Stimulated activated naive CD8-positive, alpha-beta T cell treated with anti-CD3 and anti-CD28 coated beads, Interleukin-15, Interleukin-2, amounts not matched to agents 100 U/mL and 50 U/mL, for 24 hours (primary cell): ENCODE measurements at places on chromosomes 13 and 19.

DNA sequence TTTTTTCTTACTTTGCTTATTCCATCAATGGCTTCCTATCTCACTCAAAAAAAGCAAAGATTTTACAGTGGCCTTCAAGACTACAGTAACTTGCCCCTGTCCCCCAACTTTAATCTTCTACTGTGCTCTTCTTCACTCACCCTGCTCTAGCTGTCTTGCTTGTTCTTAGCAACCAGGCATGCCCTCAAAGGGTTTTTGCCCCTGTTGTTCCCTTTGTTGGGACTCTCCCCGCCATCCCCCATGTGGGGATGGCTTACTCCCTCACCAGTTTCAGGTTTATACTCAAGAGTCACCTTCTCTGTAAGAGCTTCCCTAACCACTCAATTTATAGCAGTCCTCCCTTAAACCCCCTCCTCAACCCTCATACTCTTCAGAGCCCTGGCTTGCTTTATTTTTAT lies 5.4 kb downstream of the MTMR6 start:
- peak; percentile 43 for DNase-seq

GRCh38 chr13:48624858-48625257 lies 28.9 kb upstream of the CYSLTR2 start:
- no peak for DNase-seq

DNA sequence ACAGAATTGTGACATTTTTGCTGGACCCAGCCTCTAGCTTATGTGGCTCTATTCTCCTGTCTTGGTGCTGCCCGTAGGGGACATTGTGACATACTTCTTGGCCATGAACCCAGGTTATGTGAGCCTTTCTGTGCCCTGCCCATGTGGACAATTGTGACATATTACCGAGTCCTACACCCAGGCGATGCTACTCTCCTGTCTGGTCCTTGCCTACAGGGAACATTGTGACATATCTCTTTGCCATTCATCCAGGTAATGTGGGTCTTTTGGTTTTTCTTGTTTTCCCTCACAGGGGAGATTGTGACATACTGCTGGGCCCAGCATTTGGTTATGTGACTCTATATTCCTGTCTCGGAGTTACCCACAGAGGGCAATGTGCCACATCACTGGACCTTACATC lies 71.5 kb upstream of the ZNF43 start:
- DNase-seq, result no peak

DNA sequence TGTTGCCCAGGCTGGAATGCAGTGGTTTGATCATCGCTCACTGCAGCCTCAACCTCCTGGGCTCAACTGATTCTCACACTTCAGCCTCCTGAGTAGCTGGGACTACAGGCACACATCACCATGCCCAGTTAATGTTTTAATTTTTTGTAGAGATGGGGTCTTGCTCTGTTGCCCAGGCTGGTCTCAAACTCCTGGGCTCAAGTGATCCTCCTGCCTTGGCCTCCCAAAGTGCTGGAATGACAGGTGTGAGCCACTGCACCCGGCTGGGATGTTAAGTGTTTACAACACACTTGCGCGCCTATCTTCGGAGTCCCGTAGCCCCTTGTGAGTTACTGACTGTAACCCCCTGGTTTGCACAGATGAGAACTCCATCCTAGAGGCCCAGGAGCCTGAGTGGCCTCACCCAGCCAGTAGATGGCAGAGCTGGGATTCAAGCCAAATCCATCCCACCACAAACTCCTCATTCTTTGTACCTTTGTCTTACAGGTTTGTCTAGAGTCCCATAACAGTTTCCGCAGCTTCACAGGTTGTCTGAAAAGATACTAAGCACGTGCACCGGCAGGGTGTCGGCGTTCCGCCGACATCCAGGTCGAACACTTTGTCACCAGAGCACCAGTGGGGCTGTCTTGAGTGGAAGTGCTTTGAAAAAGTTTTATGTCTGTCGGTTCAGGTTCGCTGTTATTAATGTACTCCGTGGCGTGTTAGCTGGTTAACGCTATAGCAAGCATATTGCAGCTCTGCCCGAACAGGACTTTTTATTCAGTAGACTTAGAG lies 14.7 kb downstream of the MAG start:
- no peak for DNase-seq

- DNase-seq, result peak; percentile 43
These were observed 6.3 kb upstream of the MRPS31 start for GRCh38 chr13:40777166-40777808.

- no peak for DNase-seq
These were observed 1719.5 kb upstream of the MIR17HG start for GRCh38 chr13:89627996-89628395.

- DNase-seq, result no peak
These were observed 615.5 kb downstream of the FGF9 start for GRCh38 chr13:22286338-22286737.

DNA sequence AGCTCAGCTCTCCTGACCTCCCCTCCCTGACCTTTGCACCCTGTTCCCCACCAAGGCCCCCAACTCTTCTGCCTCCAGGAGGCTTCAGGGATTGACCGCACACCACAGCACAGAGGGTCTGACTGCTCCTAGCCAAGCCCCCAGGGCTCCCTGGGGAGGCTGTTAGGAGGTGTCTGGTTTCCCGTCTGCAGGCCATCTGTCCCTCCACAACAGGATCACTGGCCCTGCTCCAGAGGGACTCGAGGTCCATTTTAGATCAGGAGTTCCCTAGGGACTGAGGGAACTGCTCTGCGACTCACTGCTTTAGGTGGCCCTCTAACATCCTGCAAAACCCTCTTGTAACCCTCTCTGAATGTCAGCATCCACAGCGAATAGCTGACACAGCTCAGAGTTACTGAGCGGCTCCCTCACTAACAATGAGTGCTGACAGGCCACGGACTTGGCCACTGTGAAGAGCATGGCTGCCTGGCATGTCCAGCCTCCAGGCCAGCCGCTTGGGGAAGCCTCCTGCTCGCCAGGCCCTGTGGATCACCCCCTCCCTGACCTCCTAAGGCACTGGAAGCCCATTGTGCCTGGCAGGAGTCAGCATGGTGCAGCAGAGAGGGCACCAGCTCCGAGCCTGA lies 17.7 kb downstream of the GRIK5 start:
- DNase-seq, result no peak

GRCh38 chr19:11123114-11123513 lies 32.5 kb downstream of the SPC24 start:
- DNase-seq, result no peak

DNA sequence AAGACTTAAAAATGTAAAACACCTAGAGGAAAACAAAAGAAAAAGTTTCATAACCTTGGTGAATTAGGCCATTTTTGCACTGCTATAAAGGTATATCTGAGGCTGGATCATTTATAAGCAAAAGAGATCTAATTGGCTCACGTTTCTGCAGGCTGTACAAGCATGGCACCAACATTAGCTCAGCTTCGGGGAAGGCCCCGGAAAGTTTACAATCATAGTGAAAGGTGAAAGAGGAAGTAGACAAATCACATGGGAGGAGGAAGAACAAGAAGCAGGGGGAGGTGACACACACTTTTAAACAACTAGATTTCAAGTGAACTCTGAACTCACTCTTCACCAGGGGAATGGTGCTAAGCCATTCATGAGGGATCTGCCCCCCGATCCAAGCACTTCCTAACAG lies 1358.5 kb upstream of the PCDH9 start:
- DNase-seq, result no peak

- no peak for DNase-seq
These were observed 68.1 kb downstream of the CHST8 start for GRCh38 chr19:33689868-33690267.

DNA sequence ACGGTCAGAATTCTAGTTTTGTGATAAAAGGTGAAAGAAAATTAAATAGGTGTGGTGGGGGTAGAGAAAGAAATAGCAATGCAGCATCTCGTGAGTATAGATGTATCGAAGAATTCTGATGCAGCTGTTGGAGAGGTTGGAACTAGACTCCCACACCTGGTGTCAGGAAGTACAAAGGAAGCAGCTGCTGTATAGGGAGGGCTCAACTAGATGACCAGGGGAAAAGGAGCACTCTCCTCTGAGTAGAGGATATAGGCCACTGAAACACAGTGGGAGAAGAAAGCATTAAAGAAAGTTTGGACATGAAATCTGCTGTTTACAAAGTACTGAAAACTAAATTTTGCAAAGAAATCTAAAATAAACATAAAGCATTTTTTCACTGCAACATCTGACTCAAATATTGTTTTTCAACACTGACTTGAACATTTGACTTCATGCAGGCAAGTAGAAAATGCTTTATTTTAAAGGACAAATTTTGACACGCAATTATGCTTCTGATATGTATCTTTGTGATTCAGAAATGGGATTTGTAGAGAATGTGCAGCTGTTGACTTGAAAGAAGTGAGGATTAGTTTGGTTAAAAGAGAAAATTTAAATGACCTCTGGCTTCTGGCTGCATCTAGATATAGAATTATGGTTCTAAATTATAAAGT lies 82.2 kb downstream of the MIPEP start:
- DNase-seq, result no peak

- DNase-seq, result no peak
These were observed 26.9 kb upstream of the KLF2 start for GRCh38 chr19:16297575-16298178.

DNA sequence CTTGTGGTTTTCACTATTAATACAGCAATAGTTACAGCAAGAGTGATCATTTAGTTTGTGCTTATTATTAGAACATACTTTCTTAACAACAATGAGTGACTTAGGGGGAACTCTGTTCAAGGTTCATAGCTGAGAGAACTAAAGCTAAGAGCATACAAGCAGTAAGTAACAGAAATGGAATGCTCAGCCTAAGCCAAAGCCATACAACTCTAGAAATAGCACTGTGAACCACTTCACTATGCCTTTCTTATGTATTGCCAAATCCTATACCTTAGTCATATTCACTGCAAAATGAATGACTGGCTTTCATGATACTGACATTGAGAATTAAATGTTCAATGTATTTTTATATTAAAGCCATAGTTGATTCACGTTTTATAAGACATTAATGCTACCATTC lies 599.7 kb upstream of the SLITRK1 start:
- no peak for DNase-seq

DNA sequence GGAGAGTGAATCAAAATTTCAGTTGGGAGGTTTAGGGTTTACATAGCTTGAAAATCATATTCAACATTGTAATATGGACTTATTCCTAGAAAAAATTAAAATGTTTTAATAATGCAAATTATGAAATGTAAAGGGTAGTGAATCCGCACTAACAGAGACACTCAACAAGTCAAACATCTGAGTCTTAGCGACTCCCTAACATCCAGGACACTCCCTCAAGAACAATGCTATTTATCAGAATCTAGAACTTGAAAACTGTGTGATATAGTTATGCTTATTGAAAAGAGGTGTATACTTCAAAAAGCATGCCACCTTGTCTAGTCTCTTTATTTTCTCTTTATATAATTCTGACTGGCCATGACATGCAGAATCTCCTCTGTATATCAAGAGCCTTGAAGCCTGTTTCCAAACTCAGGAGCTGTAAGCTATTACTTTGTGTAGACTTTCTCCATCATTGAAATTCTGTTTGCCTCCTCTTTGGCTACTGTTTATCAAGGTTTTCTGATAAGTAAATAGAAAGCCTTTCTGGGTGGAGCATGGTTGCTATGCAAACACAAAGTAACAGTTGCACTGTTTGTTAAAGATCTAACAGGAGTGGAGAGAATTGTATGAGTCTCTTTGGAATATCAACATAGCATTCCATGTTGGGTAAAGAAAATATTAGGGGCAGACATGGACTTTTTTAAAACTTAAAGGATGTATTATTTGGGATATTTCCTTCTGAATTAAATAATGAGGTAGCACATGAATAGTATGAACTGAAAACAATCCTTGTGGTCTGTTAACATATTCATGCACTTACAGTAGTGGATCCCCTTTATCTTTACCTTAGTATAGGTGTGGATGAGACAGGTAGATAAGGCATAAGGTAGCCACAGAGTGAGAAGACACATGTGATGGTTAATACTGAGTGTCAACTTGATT lies 56.4 kb upstream of the MBNL2 start:
- no peak for DNase-seq

- no peak for DNase-seq
These were observed 6.9 kb downstream of the SUGP2 start for GRCh38 chr19:19026299-19026971.

- DNase-seq, result no peak
These were observed 303.8 kb downstream of the PCDH9 start for GRCh38 chr13:66926200-66926850.

GRCh38 chr13:33825083-33825482 lies 7.1 kb downstream of the RFC3 start:
- DNase-seq, result no peak

GRCh38 chr13:33832872-33833271 lies 14.9 kb downstream of the RFC3 start:
- DNase-seq, result no peak

DNA sequence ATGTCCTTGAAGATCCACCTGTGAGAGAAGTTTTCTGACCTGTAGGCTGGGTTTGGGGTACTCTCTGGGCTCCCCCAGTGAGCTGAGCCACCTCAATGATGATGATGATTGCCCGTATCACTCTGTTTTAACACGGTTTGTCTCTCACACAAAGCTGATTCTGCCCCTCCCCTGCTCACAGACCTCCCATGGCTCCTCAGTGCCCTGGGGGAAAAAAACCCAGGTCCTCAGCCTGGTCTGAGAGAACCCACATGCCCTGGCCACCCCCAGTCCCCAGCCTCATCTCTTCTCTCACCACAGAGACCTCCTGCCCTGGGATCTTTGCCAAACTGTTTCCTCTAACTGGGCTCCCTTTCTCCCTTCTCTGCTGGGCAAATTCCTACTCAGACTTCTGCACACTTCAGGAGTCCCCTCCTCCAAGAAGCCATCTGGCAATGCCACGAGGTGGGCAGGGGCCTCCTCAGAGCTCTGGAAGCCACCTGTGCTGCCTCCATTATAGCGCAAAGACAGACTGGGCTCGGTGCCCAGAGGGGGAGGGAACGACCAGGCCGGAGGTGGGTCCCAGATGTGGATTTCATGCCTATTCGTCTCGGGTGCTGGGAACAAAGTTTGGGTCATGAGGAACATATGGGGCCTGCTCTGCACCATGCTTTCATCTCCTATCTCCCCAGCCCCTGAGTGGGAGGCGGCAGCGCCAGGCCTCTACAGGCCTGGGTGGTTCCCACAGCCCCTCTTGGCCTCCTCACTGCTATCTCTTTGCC lies 8.5 kb upstream of the CA11 start:
- DNase-seq, result no peak

DNA sequence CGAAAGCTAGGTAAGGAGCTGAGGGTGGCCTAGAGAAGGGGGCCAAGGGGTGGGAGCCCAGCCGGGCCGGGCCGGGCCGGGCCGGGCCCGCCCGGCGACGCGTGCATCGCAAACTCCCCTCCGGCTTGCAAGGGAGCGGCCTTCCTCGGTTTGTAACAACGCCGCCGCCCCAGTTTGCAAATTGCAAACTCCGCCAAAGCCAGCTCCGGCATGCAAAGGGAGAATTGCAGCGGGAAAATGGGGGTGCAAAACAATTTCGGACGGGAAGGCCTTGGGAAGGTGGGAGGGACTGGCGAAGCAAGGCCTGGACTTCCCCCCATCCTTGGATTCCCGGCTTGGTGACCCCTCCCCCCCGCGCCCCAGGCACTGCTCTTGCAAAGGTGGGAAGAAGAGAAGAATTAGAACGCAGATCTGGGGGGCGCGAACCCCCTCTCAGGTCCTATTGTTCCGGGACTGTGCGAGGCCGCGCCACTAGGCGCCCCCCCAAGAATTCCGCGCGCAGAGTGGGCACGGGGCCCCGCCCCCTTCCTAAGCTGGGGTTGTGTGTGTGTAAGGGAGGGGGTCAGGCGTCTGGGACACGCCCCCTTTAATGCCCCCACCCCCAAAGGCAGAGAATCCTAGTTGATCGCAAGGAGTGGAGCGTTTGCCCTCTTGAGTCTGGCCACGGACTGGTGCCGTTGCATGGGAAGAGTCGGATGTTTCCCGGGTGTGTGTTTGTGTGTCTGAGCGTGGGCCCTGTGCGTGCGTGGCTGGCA lies 926 bp downstream of the PRR12 start:
- DNase-seq, result peak; percentile 65

- DNase-seq, result peak; percentile 92
These were observed 11.7 kb upstream of the ADGRE5 start for GRCh38 chr19:14369399-14370168.

- DNase-seq, result no peak
These were observed 74.8 kb downstream of the NALCN start for GRCh38 chr13:101341464-101341863.
